NCI-H2107 (cell line): ENCODE measurements at places on chromosomes 5 and 9.
A peak's percentile ranks its signal among the peaks of the same experiment; 100 is the strongest.

DNA sequence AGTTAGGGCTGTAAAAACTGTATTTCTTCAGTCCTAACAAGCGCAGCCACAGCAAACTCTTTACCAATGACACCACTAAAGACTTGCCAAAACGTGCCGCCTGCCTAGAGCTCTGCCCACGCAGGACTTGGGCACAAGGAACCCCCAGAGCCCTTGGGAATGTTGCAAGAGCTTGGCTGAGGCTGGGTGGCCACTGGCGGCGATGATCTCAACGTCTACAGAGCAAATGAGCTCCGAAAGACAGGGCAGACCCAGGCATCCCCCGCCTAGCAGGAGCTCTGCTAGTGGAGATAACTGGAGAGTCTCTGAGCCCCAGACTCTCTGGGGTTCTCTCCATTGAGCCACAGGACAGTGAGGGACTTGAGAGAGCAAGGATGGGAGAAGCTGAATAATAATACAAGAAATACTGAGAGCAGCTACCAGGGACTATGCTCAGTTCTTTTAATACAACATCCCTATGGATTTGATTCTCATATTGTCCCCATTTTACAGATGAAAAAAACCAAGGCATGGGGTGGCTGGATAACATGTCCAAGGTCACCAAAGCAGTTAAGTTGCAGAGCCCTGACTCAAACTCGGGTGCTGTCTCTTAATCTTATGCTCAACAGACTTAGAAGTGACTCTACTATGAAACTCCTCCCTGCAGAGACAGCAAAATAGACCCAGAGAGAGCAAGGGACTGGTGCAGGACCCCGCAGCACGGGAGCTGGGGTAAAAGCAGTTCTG is 32.5 kb downstream of the SHB start:
- DNase-seq: no peak

DNA sequence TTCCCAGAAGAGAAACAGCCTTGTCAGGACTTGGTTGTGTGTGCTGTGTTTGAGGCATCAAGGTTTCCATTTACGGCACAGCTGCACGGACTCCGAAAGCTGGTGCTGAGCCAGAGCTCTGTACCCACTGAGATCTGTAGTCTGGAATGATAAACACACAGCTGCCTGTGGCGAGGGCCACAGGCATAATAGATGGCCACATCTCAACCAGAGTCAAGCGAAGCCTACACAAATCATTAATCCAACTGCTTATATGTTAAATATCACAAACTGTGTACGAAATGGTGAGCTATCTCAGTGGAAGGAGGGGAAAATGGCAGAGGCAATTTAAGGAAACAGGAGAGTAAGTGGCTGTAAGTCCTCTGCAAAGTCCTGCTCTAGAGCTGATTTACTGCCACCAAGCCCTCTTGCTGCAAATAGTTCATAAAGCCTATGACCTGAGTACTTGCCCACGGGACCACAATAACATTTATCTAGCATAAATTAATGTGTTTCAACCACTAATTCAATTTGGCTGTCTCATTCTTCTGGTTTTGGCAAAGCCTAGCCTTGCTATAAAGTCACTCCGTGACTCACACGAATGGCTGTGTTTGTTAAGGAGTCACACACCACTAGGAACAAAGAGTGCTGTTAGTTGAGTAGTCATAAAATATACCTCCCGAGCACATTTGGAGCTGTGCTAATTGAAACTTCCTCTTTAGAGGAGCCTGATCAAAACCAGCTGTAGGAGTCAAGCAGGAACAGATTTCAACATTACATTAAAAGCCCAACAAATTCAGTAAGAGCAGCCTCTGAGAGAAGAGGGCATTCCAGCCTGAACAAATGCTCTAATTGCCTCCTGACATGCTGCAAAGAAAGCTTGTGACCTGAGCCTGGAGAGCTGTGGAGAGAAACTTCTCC is 738.6 kb upstream of the ZNF608 start:
- DNase-seq: peak; percentile 38

DNA sequence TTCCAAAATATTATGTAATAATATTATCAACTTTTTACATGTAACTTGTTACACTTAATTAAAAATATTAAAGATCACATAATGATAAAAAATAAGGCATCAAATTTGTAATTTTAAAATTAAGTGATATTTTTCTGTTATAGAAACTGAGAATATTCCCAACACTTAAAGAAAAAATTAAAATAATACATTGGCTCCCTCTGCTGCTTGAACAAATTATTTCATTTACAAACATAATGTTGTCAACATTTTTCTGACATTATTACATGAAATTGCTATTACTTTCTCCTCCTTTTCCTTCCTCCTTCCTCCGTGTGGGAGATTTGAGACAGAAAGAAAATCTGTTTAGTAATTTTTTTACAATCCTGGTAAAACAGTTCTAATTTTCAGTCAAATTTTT is 42.3 kb downstream of the RNF180 start:
- no peak for DNase-seq

GRCh38 chr9:81532251-81532650 is 157.1 kb downstream of the TLE1 start:
- no peak for DNase-seq

GRCh38 chr5:98656796-98657195 is 116.7 kb upstream of the RGMB start:
- no peak for DNase-seq

DNA sequence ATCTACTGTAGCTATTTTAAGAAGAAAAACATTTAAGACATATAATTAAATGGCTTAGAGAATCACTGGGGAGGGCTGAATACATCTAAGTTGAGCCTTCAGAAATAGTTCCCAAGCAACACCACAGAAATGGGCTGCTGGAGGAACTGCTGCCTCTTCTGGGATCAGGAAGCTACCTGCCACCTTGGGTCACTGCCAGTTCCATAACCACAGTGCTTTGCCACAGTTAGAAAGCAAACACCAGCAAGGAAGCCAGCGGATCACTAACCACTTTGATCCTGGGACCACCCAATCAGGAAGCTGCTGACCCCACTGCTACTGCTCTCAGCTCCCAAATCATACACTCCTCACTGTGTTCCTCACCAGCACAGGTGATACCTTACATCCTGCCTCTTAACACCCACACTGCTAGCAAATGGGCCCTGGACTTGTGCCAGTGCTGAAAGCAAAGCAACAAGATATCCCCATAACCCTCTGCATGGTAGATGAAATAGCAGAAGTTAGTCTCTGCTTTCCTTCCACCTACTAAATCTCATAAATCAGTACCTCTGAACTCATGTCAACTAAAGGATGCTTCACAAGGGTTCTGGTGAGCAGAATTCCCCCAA is 346.9 kb downstream of the DEPDC1B start:
- no peak for DNase-seq

GRCh38 chr5:55699041-55699688 is 13.0 kb downstream of the SLC38A9 start:
- DNase-seq: no peak

DNA sequence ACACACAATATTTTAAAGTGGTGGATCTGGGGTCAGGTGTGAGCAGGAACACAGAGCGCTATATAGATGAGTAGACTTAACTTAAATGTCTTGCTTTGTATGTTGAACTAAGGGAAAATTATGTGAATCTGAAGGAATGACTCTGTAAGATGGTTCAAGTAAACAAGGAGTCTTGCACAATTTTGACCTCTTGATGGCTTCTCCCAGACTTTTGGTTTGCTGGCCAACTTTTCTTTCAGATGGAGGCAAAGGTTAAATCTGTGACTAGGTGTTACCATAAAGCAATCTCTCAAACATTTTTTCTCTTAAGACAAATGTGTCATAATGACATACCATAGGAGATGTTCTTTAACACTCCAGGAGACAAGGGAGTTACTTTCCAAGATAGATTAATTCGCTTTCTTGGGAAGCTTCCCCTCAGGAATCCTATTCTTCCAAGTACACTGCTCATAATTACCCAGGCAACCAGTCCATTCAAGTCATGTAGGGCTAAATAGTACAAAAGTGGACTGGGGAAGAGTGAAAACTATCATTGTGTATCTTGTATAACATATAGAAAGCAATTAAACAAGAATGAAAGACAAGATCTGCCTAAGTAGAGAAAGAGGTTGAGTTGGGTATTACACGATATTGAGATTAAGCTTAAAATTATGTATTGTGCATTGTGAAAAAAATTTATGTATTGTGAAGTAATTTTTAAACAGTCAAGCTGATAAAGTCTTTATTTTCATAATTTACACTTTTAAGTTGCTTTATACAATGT is 60.3 kb upstream of the SLC27A6 start:
- no peak for DNase-seq

DNA sequence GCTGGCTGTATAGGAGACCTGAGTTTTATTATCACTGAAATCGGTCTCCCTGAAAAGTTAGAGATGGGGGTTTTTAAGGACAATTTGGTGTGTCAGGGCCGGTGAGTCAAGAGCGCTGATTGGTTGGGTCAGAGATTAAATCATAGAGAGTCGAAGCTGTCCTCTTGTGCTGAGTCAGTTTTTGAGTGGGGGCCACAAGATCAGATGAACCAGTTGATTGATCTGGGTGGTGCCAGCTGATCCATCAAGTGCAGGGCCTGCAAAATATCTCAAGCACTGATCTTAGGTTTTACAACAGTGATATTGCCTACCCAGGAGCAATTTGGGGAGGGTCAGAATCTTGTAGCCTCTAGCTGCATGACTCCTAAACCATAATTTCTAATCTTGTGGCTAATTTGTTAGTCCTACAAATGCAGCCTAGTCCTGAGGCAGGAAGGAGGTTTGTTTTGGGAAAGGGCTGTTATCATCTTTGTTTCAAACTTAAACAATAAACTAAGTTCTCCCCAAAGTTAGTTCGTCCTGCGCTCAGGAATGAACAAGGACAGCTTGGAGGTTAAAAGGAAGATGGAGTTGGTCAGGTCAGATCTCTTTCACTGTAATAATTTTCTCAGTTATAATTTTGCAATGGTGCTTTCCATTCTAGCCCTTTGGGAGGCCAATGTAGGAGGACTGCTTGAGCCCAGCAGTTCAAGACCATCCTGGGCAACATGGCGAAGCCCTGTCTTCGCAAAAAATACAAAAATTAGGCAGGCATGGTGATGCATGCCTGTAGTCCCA is 31.6 kb upstream of the RFK start:
- DNase-seq: no peak

GRCh38 chr5:124157320-124157719 is 589.1 kb downstream of the ZNF608 start:
- no peak for DNase-seq

GRCh38 chr9:130829762-130830161 is 5.3 kb upstream of the ABL1 start:
- DNase-seq: no peak

DNA sequence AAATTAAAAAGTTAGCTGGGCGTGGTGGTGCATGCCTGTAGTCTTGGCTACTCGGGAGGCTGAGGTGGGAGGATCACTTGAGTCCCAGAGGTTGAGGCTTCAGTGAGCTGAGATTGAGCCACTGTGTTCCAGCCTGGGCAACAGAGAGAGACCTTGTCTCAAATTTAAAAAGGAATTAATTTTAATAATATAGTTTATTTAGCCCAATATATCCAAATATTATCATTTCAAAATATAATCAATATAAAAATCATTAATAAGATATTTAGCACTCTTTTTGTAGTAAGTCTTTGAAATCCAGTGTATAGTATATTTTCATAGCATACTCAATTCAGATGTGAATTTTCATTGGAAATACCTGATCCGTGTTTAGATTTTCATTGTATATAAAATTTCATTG is 43.2 kb upstream of the ORM1 start:
- DNase-seq: no peak

- DNase-seq: no peak
These were observed 105.6 kb upstream of the PCA3 start for GRCh38 chr9:76658510-76659231.

DNA sequence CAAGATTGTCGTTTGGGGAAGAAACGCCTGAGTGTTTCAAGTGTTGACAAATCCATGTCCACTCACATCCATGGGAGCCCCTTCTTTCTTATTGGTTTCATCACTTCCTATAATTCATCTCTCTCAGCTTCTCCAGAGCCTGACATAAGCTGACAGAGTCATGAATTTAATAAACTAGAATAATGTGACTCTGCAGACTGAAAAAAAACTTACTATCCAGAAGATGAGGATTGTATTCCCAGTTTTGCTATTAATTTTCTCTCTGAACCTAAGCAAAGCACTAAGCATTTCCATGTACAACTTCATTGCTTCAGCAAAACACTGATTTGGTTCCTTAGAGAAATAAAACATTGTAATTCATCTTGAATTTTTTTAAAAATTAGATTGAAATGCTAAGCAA is 691.8 kb downstream of the MTRR start:
- no peak for DNase-seq

DNA sequence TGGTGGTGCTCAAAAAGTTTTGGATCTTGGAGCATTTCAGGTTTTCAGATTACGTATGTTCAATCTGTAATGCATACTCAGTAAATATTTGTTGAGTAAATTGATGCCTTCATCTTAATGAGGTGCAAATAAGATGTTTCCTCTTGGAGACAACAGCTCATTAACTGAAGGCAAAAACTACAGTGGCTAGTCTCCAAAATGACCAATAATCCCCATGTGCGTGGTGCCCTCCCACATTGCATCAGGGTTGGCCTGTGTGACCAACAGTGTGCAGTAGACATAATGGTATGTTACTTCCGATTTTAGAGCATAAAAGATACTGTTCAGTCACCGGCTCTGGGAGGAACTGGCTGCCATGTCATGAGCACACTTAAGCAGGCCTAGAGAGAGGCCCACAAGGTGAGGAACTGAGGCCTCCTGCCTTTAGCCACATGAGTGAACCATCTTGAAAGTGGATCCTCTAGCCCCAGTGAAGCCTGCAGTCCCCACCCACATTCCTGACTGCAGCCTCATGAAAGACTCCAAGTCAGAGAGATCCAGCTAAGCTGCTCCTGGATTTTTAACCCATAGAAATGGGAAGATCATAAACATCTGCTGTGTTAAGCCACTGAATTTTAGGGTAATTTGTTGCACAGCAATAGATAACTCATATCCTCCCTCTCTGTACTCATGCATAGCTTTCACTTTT is 55.7 kb downstream of the LIFR start:
- DNase-seq: no peak

- no peak for DNase-seq
These were observed 647.7 kb upstream of the WWC1 start for GRCh38 chr5:167643631-167644280.
